ENCODE measurements at places on chromosomes 2 and 18.

GRCh38 chr2:239122421-239123110 lies 274.7 kb downstream of the TWIST2 start:
- DNase-seq = no peak

DNA sequence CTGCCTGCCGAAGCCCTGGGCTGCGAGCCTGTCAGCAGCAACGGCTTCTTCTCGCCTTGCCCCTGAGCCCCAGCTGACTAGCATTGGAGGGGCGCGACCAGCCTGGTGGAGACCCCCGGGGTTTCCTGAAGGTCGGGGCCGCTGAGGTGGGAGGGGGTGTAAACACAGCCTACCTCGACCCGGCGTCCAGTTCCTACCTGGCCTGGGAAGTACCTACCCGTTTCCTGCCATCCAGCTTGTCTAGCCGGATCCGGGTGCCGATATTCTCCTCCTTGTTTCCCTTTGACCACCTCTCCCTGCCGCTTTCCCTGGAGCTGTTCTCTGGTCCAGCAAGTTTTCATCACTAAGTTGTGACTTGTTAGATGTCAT lies 511 bp downstream of the MOB4 start:
- no peak for DNase-seq

DNA sequence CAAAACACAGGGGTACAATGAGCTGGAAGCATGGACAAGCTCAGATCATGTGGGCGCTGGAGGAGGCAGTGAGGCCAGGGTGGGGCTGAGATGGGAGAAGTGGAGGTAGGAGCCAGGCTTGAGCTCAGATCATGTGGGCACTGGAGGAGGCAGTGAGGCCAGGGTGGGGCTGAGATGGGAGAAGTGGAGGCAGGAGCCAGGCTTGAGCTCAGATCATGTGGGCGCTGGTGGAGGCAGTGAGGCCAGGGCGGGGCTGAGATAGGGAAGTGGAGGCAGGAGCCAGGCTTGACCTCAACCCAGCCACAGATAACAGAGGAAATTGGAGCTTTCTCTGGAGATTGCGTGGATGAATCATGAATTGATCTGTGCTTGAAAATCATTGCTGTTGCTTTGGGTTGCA lies 48.3 kb upstream of the TMEM18 start:
- no peak for DNase-seq

DNA sequence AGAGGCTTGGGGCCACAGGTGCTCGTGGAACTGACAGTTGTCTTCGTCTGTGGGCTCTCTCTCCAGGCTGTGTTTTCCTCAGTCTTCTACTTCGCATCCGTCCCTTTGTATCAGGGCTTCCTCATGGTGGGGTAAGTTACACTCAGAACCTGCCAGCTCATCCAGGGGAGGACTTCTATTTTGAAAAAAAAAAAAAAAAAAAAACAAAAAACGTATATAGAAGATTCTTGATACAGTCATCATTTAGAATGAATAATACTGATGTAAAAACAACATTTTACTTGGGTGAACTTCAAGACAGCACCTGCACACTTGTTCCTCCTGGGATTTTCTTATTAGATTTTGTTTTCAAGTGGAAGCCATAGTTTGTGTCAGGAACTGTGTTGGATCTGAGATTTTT lies 47.7 kb upstream of the NFATC1 start:
- DNase-seq = no peak

All from ascending aorta (tissue), 2 donors.